ENCODE measurements at places on chromosomes 4 and X.

DNA sequence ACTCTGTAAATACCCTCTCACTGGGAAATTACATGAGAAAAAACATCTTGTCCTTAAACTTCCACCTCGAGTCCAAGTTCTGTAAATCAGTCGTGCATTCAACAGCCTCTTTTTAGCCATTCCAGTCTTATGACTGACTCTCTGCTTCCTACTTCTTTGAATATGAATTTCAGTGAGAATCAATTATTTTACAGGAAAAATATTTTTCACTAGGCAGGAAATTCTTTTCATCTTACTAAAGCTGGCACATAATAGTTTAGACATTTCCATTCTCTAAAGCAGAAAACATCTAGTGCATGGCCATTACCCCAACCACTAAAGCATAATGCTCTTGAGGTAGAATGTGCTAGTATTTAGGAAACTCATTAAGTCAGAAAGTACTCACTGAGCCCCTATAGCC is 565.7 kb upstream of the FAT1 start:
- no peak for DNase-seq

- DNase-seq, result no peak
These were observed 664.5 kb upstream of the HTR2C start for GRCh38 chrX:113919387-113919786.

- DNase-seq, result no peak
These were observed 1430.4 kb upstream of the TENM3 start for GRCh38 chr4:180812783-180813182.

- no peak for DNase-seq
These were observed 737.8 kb upstream of the FRG1 start for GRCh38 chr4:189202869-189203271.

GRCh38 chrX:72312311-72312940 is 6.7 kb upstream of the CITED1 start:
- DNase-seq, result no peak
